WERI-Rb-1 (cell line): ENCODE measurements at places on chromosomes 12 and 14.

- DNase-seq, result peak; percentile 49
Observed at GRCh38 chr14:20857630-20858261, 33.4 kb upstream of the RNASE3 start.

- DNase-seq, result no peak
Observed at GRCh38 chr12:1811281-1811947, 9.0 kb upstream of the LRTM2 start.

DNA sequence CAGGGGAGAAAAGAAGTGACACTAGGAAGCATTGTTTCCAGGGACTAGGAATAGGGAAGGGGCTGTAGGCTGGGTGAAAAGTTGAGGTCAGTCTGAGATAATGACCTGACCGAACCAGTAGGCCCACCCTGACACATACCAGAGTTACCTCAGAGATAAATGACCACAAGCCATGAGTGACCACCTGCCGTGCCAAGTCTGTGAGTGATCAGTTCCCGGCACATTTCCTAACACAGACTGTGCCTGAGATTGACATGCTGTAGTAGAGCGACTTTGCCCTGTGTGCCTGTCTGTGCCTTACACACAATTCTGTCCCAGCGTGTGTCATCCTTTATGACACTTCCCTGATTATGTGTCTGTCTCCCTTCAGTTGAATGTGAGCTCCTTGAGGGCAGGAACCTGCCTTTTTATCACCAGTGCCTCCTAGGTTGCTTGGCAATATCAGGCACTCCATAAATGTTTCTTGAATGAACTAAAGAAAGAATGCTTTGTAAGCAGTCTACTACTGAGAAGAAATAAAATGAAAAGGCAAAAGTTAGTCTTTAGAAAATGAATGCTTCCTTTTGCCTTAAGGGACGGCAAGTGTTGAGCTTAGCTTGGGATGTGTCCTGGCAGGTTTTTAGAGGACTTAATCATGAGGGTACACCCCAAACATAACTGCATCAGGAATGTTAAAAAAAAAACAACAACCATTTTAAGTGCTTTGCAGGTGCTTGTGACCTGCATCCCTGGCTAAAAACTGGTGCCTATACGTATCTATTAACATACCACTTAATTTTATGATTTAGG, 9.6 kb upstream of the SSPN start:
- no peak for DNase-seq

DNA sequence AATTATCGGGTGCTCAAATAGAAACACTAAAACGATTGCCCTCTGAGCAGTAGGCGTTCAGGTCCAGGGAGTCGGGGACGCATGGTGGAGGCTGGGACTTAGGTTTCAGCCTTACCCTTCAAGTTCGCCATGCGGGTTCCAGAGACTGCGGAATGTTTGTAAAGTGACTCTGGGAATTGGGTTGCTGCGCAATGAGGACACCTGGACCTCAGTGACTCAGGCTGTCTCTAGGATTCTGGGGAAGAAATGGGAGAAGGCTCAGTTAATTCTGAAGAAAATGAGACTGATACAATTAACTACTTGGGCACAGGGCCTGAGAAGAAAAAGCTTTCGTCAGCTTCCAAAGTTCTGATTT, 1.1 kb downstream of the LGALS3 start:
- DNase-seq, result no peak

DNA sequence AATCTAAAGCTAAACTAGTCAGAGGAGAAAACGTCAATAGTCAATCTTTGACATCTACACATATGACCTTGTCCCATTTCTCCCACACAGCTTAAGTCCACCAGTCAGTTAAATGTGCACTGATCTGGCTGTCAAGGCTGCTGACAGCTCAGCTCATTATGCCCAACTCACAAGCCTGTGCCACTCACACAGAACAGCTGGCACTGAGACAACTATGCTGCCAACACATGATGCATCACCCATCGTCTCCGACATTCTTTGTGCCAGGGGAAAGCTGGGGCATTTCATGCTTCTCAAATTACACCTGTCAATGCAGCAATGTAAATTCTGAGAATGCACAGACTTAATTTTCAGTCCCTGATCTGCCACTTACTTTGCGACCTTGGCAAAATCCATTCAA, 25.3 kb downstream of the GNS start:
- DNase-seq, result no peak

DNA sequence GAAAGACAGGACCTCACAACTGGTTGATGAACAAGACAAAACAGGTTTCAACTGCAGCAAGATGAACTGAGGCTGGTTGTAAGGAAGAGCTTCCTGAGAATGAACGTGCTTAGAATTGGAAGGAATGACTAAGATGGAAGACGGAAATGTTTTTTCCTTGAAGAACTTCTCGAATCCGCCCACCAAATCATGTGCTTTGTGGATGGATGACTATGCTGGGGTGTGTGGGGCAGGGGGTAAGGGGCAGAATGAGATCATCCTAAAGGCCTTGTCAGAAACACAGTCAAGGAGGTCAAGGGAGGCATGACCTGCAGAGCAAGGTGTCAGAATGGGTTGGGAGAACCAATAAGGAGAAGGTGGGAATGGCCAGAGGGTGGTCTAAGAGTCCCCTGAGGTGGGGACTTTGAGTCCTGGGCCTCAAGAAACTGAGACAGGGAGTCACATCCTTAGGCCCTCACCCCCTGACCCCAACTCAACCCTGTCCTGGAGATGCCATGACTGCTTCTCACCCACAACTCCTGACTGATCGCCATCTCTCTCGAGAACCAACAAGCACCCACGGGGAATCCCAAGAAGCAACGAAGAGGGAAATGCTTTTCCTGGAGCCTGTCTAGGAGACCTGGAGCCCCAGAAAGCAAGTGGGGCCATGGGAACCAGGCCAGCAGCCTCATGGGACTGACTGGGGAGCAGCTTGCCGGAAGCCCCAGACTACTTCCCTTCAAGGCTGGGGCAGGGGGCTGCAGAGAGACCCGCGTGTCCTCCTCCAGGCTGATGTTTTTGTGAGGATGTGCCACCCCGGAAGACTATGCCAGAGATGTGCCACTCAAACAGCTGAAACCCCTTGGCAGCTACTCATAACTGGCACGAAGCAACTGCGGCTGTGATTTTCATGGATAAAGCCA, 84.0 kb downstream of the ACTN1 start:
- DNase-seq, result no peak

DNA sequence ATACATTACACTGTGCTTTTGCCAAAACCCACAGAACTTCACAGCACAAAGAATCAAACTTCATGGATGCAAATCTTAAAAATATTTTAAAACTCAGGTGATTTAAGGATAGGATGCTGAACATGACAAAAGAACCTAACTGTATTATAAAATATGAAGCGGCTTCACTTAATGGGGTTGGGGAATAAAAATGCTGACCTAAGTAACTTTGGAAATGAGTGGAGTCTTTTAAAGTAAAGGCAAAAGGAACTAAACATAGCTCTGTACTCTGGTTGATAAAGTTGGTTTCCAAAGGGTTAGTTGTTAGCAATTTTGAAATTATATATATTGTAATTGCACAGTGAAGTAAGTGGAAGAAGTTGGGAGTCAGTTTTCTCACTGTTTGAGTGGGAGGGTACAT, 111.5 kb upstream of the SYT1 start:
- no peak for DNase-seq
